ENCODE measurements at places on chromosomes 7 and 10.

DNA sequence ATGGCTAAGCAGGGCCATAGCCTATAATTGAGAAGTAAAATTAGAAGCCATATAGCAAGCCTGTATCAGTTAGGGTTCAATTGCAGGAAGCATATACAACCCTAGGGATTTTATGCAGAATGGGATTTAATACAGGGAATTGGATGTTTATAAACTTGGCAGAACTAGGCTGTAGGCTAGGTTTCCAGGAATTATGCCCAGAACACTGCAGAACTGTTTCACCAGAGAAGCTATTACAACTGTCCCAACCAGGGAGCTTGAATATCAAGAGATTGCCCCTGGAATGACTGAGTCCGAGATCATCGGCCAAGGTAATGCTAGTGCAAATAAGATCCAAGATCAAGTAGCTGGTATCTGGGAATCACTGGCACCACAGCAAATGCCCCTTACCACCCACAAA, 64.0 kb downstream of the PRR15 start:
- DNase-seq: no peak

GRCh38 chr7:43585562-43585961, 2.7 kb downstream of the STK17A start:
- no peak for DNase-seq

DNA sequence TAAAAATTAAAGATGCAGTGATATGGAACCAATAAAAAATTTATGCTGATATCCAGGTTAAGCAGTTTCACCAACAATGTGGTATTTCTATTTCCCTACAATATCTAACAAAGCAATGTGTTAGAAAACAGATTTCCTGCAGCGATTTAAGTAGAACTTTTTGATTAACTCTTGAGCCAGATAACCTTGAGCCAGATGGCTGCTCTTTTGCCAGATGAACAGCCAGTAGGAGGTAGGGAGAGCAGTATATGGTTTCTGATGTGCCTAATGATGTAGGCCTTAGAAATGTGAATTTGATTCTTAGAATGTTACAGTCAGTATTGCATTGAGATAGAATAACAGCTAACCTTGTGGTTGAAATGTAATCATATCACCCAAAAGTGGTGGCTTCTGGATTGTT, 31.1 kb downstream of the STAMBPL1 start:
- DNase-seq: no peak

GRCh38 chr7:129069021-129069420, 14.1 kb upstream of the TNPO3 start:
- no peak for DNase-seq

- DNase-seq: no peak
Observed at GRCh38 chr7:132125872-132126595, 450.2 kb downstream of the PLXNA4 start.

GRCh38 chr7:74717889-74718288, 55.9 kb upstream of the NCF1 start:
- no peak for DNase-seq

DNA sequence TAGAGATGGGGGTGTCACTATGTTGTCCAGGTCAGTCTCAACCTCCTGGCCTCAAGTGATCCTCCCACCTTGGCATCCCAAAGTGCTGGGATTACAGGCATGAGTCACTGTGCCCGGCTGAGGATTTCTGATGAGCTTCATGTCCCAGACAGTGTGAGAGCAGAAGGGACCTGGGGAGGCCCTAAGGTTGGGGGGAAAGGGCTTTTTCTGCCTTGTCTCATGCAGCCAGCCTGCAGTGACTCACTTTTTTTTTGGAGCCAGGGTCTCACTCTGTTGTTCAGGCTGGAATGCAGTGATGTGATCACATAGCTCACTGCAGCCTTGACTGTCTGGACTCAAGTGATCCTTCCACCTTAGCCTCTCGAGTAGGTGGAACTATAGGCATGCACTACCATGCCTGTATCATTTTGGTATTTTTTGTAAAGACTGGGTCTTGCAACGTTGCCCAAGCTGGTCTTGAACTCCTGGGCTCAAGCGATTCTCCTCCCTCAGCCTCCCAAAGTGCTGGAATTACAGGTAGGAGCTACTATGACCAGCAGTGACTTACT, 14.6 kb downstream of the COL26A1 start:
- DNase-seq: no peak

Data from GOT3 (cell line).